ENCODE measurements at places on chromosomes 11 and 22. TPM values are rescaled to one million over a fixed set of nuclear protein-coding genes. Genes with fewer than 3 reads are reported as not detected.

Gene GNAZ
- 124 TPM for total RNA-seq

Gene C1QTNF6
- total RNA-seq, result 2.0 TPM

Gene THYN1
- 30.2 TPM for total RNA-seq

Gene CDC45
- total RNA-seq, result 0.49 TPM

Gene OR2D2
- total RNA-seq, result 0.25 TPM

Gene APOBEC3B
- total RNA-seq, result not detected
